Activated naive CD4-positive, alpha-beta T cell treated with anti-CD3 and anti-CD28 coated beads for 36 hours (primary cell): ENCODE measurements at places on chromosomes 3 and 15.

- no peaks in the 10 kb centered on the region for H3K36me3 ChIP-seq
- DNase-seq: no peak
- peaks cover 1% of the 10 kb centered on the region for H3K27me3 ChIP-seq
- H3K4me1 ChIP-seq: peaks cover 20% of the 10 kb centered on the region
- no peak overlapping the region for H3K4me3 ChIP-seq
These were observed 61.2 kb downstream of the THBS1 start for GRCh38 chr15:39642011-39642640.

GRCh38 chr3:189646853-189647542 is 15.8 kb downstream of the TP63 start:
- H3K27me3 ChIP-seq: no peaks in the 10 kb centered on the region
- H3K27ac ChIP-seq: no peak overlapping the region
- no peak for DNase-seq
- peaks cover 5% of the 10 kb centered on the region for H3K36me3 ChIP-seq
- H3K4me1 ChIP-seq: no peaks in the 10 kb centered on the region

DNA sequence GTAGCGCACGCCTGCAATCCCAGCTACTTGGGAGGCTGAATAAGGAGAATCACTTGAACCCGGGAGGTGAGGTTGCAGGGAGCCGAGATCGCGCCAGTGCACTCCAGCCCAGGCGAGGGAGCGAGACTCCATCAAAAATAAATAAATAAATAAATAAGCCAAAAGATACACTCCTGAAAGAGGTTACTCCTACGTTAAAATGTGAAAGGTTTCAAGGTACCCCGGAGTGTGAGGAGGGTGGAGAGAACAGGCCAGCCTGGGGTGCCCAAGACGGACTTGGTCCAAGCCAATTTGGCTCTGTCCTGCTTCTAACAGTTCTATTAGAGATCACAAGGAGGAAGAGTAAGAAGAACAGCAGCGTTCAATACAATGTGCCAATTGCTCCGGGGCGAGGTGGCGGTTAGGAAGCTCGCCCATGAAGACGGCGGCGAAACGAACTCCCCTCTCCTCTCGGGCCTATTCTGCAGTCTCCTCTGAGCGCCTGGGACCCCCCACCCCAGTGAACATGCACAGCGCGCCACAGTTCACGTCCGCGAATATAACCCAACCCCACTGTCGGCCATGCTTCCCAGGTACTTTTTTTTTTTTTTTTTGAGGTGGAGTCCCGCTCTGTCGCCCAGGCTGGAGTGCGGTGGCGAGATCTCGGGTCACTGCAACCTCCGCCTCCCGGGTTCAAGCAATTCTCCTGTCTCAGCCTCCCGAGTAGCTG is 942 bp downstream of the ELP6 start:
- peak overlapping the region; percentile 97 for H3K27ac ChIP-seq
- H3K27me3 ChIP-seq: no peaks in the 10 kb centered on the region
- DNase-seq: peak; percentile 44
- H3K4me1 ChIP-seq: peaks cover 15% of the 10 kb centered on the region
- H3K36me3 ChIP-seq: peaks cover 19% of the 10 kb centered on the region
- H3K4me3 ChIP-seq: peak overlapping the region; percentile 96

GRCh38 chr3:1515882-1516281 is 423.1 kb downstream of the CNTN6 start:
- no peaks in the 10 kb centered on the region for H3K36me3 ChIP-seq
- DNase-seq: no peak
- no peak overlapping the region for H3K4me3 ChIP-seq
- H3K27ac ChIP-seq: no peak overlapping the region
- H3K27me3 ChIP-seq: no peaks in the 10 kb centered on the region

GRCh38 chr3:105518203-105518602 is 151.5 kb downstream of the ALCAM start:
- H3K4me1 ChIP-seq: no peaks in the 10 kb centered on the region
- no peaks in the 10 kb centered on the region for H3K36me3 ChIP-seq
- no peak for DNase-seq
- no peaks in the 10 kb centered on the region for H3K27me3 ChIP-seq

DNA sequence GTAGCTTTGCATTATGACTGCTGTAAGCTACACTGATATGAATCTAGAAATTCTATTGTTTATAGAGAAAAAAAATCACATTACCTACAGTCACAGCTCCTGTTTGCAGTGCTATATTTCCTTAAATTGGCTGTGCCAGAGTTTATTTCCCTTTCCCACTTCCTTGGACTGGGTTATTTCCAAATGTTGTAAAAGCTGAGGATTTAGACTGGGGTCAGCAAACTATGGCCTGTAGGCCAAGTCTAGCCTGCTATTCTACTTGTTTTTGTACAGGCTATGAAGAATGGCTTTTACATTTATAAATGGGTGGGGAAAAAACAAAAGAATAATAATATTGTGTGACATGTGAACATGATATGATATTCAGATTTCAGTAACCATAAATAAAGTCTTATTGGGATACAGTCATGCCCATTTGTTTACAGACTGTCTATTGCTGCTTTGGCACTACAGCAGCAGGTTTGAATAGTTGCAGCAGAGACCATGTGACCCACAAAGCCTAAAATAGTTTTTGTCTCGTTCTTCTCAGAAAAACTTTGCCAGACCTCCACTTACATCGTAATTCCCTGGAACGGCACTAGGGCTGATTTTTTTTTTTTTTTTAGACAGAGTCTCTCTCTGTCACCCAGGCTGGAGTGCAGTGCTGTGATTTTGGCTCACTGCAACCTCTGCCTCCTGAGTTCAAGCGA is 7.8 kb downstream of the GLDN start:
- no peak overlapping the region for H3K4me3 ChIP-seq
- no peak for DNase-seq
- H3K36me3 ChIP-seq: no peaks in the 10 kb centered on the region
- H3K27me3 ChIP-seq: peaks cover 13% of the 10 kb centered on the region
- no peak overlapping the region for H3K27ac ChIP-seq

DNA sequence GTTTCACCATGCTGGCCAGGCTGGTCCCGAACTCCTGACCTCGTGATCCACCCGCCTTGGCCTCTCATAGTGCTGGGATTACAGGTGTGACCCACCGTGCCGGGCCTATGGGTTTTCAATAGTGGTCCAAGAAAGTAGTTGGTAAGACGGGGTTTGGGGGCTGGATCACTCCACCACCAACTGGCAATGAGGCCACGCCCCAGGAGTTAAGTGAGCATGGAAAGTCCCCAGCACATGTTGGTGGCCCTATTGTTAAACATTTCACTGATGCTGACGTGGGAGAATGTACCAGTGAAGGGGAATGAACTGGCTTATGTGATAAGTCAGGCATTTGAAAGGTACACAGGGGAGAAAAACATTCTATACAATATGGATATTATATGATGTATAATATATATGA is 80.4 kb downstream of the CHRD start:
- no peaks in the 10 kb centered on the region for H3K36me3 ChIP-seq
- no peak overlapping the region for H3K27ac ChIP-seq
- DNase-seq: no peak
- no peaks in the 10 kb centered on the region for H3K4me1 ChIP-seq
- no peak overlapping the region for H3K4me3 ChIP-seq

DNA sequence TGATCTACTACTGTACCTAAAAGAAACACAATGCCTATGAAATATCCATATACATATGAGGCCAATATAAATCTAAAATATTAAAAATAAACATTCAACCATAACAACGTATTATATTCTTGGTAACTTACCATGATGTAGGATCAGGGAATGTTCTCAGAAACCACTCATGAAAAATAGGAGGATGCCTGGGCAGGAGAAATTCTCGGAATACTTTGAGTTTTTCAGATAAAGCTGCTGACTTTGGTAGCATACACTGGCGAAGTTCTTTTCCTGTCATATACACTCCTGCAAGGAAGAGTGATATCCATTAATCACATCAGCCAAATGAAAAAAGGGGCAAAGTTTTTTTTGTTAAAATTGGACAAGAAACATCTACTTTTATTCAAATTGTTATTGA is 11.3 kb upstream of the XRN1 start:
- peaks cover 20% of the 10 kb centered on the region for H3K36me3 ChIP-seq
- DNase-seq: no peak

DNA sequence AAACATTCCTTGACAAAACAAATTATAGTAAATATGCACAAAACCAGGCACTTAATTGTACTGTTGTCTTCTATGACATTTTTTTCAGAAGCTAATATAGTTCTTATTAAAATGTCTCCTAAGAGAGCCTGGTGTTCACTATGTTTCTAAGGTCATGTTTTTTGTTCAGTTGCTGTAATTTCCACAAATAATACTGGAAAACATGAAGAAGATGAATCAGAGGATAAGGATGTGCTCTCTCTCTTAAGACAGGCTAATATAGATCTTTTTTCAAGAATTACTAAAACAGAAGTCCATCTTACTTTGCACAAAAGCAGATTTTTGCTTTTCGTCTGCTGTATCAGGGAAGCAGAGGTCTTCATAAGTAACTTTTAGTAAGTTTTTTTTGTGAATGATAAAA is 823.0 kb upstream of the NECTIN3 start:
- no peak overlapping the region for H3K4me3 ChIP-seq
- H3K4me1 ChIP-seq: peaks cover 7% of the 10 kb centered on the region
- no peaks in the 10 kb centered on the region for H3K36me3 ChIP-seq
- no peak overlapping the region for H3K27ac ChIP-seq
- H3K27me3 ChIP-seq: peaks cover 4% of the 10 kb centered on the region

- H3K27ac ChIP-seq: no peak overlapping the region
- no peaks in the 10 kb centered on the region for H3K27me3 ChIP-seq
- H3K4me3 ChIP-seq: no peak overlapping the region
- peaks cover 19% of the 10 kb centered on the region for H3K36me3 ChIP-seq
- no peaks in the 10 kb centered on the region for H3K4me1 ChIP-seq
- DNase-seq: no peak
These were observed 27.3 kb downstream of the PARP16 start for GRCh38 chr15:65259367-65259797.

GRCh38 chr3:171827836-171828458 is 15.2 kb upstream of the TMEM212 start:
- no peaks in the 10 kb centered on the region for H3K4me1 ChIP-seq
- no peak overlapping the region for H3K4me3 ChIP-seq
- H3K27me3 ChIP-seq: peaks cover 12% of the 10 kb centered on the region
- H3K36me3 ChIP-seq: no peaks in the 10 kb centered on the region
- DNase-seq: no peak

DNA sequence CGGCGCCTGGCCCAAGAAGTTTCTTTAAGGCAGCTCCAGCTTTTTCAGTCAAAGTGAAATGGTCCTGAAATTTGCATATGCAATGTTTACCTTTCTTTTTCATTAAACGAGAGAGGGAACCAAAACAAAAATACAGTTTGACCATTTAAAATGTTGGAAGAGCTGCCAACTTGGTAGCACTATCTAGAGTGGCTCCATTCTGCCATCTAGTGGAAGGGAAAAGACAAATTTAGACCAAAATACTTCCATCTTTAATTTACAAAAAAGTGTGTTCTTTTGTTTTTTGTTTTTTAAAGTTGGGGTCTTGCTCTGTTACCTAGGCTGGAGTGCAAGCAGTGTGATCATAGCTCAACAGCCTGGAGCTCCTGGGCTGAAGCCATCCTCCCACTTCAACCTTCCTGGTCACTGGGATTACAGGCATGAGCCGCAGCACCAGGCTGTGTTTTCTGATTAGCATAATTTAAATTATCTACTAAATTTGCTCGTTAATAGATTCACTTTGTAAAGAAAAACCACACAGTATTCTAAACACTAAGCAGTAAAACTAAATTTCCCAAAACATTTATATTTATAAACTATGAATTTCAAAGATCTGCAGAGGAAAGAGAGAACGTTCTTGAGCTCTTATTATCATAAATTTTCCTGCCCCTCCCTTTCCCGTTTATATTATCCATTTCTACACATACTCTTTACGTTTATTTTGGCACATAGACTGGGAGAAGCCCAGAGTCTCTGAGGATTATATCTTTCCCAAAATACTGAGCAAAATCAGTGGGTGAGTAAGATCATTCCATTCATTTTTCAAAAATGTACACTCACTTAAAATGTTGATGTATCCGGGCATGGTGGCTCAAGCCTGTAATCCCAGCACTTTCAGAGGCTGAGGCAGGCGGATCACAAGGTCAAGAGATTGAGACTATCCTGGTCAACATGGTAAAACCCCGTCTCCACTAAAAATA is 15.4 kb upstream of the RFC4 start:
- DNase-seq: peak; percentile 12
- H3K27me3 ChIP-seq: peaks cover 12% of the 10 kb centered on the region
- H3K4me3 ChIP-seq: no peak overlapping the region

- no peak for DNase-seq
- no peaks in the 10 kb centered on the region for H3K4me1 ChIP-seq
- H3K27ac ChIP-seq: no peak overlapping the region
- no peaks in the 10 kb centered on the region for H3K27me3 ChIP-seq
These were observed 28.1 kb upstream of the CD200R1L start for GRCh38 chr3:112874725-112875124.

DNA sequence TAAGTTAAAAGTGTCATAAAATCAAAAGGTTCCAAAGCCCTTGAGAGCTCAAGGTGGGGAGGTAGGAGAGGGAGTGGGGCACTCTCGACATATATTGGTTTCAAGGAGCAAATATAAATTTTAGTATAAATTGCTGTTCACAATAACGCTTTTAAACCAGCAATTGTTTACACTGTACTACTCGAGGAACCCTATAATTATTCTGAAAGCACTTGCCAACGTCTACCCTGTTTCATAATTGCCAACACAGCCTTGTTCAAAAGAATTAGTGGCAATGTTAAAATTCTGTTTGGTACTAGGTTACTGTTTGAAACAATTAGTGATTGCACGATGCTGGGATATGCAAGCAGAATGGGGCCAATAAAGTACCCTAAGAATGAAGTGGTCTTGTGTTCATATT is 76.3 kb upstream of the ICE2 start:
- no peak overlapping the region for H3K27ac ChIP-seq
- H3K27me3 ChIP-seq: no peaks in the 10 kb centered on the region
- H3K4me3 ChIP-seq: no peak overlapping the region
- H3K36me3 ChIP-seq: peaks cover 15% of the 10 kb centered on the region

DNA sequence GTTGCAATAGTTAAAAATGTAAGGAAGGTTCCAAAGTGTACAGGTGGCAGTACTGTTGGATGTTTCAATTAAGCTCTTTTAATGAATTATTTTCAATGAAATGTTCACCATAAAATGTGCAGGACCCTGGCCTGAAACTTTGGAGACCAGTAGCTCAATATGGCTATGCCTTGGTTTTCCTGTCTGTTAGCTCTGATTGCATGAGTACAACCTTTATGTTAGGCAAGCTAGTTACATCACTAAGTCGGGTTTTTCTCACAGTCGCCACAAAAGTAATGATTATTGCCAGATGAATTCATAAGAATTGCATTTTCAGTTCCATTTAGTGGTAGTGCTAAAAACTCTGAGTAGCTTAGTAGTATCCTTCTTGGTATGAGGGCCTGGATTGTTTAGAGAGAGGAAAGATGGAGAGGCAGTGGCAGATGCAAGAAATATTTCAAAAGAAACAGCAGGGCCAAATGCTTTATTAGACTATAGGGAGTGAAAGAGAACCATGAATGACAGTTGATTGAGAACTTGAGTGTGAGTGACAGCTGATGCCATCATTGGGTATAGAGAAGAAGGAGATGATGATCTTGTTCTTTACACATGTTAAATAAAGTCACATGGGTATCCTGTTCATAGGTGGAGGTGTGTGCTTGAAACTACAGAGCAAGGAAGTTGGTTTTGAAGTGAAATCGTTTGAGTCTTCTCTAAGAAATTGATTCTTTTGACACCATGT is 109.5 kb downstream of the AKAP13 start:
- H3K27ac ChIP-seq: no peak overlapping the region
- peaks cover 4% of the 10 kb centered on the region for H3K36me3 ChIP-seq
- DNase-seq: no peak
- H3K4me3 ChIP-seq: no peak overlapping the region

- H3K27me3 ChIP-seq: peaks cover 3% of the 10 kb centered on the region
- H3K36me3 ChIP-seq: no peaks in the 10 kb centered on the region
- DNase-seq: peak; percentile 8
- H3K4me1 ChIP-seq: no peaks in the 10 kb centered on the region
- H3K27ac ChIP-seq: no peak overlapping the region
These were observed 27.9 kb upstream of the FAM174B start for GRCh38 chr15:92683511-92683834.
